Mucosa of gallbladder (tissue), 1 donor: ENCODE measurements at places on chromosomes 1 and 21.

- DNase-seq = no peak
Measured at GRCh38 chr1:240031414-240031813, 60.3 kb upstream of the FMN2 start.

DNA sequence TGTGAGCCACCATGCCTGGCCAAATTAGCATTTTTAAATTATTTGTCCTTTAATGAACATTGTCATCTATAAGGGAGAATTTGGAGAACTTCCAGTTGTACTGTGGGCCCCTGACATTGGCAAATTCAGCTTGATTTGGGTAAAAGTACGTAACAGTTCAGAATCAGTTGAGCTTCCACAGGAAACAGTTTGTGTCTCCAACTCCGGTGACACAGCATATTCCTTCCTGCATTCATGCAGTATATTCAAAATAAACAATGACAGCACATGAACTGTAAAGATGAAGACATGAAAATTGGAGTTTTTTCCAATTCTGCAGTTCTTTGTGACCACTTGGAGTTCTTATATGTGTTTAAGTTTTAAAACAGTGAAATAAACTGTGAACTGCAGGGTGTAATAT, 28.2 kb downstream of the RNF220 start:
- no peak for DNase-seq

DNA sequence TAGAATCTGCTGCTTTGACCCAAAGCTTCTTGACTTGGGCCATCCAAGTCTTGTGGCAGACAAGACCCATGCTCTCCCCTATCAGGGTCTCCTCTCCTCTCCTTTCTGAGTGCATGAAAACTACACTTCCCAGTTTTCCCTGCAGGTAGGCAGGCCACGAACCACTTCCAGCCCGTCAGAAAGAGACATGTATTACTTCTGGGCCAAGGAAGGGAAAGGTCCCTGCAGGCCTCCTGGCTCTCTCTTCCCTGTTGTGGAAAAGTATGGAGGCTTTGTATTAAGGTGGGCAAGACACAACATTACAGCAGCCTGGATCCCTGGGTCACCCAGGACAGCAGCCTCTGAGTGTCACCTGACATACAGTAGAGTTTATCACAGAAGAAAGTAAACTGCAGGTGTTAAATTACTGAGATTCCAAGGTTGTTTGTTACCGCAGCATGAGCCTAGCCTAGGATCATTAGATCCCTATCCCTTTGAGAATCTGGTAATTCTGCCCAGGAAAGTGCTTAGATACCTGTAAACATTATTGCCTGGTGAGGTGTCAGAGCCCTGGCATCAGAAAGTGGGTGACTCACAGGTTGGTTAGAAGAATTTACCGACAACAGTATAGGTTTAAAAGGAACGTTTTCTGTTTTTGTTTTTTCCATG, 717.3 kb downstream of the MATN1 start:
- no peak for DNase-seq

GRCh38 chr1:243723050-243723449, 127.0 kb downstream of the AKT3 start:
- DNase-seq = no peak

DNA sequence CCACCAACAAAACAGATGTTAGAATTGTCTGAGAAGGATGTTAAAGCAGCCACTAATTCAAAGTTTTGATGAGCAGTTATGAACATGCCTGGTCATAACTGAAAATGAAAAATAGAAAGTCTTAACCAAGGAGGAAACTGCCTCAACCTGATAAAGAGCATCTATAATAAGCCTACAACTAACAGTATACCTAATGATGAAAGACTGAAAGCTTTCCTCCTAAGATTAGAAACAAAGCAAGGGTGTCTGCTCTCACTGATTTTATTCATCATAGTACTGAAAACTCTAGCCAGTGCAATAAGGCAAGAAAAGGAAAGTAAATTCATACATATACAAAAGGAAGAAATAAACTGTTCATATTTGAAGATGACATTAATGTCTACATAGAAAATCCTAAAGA, 82.0 kb downstream of the KCNK1 start:
- DNase-seq = no peak

DNA sequence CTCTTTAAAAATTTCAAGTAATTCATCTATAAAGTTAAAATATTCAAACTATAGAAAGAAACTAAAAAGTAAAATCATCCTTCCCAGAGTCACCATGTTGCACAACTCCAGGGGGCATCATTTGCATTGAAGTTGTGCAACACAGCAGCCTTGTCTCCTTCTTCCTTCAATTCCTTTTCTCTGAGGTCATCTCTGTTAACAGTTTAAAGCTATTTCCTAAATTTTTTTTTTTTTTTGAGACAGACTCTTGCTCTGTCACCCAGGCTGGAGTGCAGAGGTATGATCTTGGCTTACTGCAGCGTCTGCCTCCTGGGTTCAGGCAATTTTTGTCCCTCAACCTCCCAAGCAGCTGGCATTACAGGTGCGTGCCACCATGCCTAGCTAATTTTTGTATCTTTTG, 7.1 kb downstream of the RHBG start:
- no peak for DNase-seq

DNA sequence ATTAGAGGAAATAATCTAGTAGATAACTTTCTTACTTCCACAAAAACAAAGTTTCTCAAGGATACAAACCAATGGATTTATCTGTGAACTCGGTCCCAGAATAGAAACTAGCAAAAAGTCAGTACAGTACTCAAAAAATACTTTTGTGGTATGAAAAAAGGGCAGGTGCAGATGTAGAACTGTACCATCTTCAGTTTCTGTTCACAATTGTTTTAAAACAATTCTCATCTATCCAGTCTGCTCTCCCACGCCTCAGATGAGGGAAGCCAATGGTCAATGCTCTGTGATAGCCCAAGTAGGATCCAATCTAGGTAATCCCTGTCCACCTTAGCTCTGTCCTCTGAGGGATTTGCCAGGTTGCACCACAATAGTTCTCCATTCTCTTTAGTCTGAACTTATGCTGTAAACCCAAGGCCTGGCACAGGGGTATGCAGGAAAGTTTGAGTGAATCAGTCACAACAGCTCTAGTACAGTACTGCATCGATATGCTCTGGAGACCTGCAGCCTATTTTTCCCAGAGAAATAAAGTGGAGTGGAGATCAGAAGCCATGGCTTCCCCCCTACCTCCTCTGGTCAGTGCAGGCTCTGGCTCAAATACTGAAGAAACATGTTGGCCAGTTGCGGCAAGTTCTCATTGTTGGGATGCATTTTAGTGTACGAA, 1.4 kb downstream of the KTI12 start:
- no peak for DNase-seq

- DNase-seq = no peak
Measured at GRCh38 chr1:9294910-9295636, 2.4 kb downstream of the SPSB1 start.

- no peak for DNase-seq
Measured at GRCh38 chr1:201221201-201221846, 30.7 kb downstream of the IGFN1 start.

DNA sequence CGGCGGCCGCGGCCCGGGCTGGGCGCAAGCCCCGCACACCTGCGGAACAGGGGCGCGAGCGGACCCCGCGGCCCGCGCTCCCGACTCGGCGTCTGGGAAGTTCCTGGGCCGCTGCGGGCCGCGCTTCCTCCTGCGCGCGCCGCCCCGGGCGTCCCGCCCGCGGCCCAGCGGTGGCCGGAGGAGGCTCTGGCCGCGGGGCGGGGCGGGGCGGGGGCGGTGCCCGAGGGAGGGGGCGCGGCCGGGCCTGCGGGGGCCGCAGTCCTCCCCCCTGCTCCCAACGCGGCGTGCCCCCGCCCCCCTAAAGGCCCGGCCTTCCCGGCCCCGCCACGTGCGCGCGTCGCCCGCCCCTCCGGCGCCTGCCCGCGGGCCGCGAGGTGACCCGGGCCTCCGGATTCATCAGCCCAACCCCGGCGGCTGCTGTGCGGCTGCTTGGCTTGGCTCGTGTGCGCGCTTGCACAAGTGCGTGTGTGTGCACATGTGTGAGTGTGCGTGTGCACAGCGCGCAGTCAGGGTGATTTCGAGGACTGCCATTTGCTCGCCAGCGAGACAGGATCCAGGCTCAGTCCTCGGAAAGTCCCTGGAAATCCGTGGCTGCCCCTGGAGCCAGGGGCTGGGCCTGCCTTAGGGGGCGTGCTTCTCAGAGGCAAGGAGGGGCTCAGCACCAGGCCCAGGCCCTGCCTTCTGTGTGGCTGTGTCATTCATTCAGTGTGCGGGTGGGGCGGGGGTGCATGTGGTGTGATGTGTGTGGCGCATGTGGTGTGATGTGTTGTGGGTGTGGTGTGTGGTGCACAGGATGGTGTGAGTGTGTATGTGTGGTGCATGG, at the start of gene C2CD2:
C2CD2 (minus strand) TSS at position 188 of the 823 bp plus-strand sequence. CDS start 370 bp downstream, outside the sequence.
- peak; percentile 37 for DNase-seq

DNA sequence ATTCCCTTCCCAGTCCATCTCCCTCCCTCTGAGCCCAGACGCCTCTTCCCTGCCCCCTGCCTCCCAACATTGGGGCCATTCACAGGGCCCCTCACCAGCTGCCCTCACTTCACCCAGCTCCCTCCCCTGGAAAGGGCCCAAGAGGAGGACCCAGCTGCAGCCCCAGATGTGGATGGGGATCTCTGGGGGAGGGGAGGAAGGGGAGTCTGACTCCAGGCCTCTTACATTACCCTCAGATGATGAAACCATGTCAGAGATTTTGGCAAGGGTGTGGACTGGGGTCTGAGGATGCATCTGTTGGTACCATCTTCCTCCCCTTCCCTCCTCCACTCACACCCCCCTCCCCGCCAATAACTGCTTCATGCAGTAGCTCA, 1.1 kb upstream of the KIF21B start:
- DNase-seq = no peak

DNA sequence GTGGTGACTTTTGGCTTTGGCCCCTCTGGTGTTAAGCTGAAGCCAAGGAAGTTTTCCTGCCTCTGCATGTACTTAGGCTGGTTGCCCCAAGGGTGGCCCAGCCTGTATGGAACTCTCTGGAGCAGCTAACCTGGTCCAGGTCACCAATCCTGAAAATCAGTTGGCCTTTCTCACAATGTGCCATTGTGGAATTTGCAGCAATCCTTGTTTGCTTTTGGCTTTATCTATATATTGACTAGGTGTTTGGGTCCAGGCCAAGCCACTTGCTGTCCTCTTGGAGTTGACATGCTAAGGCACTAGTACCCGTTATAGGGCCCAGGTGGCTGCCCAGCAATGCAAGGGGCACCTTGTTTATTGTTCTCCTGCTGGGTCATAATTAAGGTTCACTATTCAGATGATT, 124.6 kb downstream of the CAMTA1 start:
- DNase-seq = peak; percentile 51

- peak; percentile 8 for DNase-seq
Measured at GRCh38 chr1:7418442-7419080, 352.5 kb upstream of the VAMP3 start.

- no peak for DNase-seq
Measured at GRCh38 chr1:8009043-8010002, 16.8 kb downstream of the ERRFI1 start.

DNA sequence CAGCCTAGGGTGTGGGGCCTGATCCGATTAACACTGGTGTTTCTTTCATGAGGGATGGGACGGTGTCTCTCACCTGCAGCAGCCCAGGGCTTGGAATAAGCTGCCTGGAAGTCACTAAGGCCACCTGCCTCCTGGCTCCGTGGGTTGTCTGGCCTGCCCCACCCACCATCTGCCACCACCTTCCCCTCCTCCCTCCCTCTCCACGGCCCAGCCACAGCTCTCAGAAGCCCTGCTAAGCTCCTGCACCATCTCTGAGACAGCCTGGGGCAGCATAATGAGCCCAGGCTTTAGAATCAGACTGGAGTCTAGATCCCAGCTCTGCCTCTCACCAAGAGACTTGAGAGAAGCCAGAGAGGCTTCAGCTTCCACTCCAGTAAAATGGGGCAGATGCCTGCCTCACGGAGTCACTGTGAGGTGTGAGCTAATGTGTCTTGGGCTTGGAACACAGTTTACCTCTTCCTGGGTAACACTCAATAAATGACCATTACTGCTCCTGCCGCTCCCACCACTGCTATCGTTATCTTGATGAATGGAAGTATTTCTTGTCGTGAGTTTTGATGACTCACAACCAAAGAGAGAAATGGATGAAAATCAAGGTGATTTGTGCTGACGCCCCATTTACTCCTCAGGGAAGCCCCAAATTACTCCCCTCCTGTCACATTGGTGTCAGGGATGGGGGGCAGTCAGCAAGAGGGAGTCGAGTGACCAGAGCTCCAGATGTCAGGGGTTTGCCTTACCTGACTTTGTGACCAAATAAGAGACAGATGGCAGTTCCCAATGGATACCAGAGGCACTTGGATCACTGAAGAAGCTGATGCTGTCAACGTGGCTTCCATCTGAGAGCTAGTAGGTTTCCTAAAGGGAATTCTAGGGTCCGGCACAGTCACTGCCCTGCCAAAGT, 23.5 kb upstream of the C1QA start:
- DNase-seq = no peak

DNA sequence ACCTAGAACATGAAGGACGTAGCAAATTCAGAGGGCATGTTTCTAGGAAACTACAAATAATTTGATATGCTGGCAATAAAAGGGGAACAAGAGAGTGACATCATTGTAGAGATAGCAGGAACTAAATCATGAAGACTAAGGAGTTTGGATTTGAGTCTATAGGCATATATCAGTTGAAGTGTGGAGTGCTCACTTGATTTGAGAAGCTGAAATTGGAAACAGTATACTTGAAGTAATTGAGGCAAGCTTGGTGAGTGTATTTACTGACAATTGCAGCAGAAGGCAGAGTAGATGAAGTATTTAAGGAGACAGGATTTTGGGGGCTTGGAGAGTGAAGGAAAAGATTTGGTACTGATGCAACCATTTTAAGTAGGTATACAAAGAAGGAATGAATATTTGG, 6.4 kb upstream of the TMCO2 start:
- DNase-seq = no peak

GRCh38 chr1:198564716-198565115, 24.2 kb upstream of the ATP6V1G3 start:
- no peak for DNase-seq

- DNase-seq = no peak
Measured at GRCh38 chr1:8090241-8090702, 64.2 kb upstream of the ERRFI1 start.

DNA sequence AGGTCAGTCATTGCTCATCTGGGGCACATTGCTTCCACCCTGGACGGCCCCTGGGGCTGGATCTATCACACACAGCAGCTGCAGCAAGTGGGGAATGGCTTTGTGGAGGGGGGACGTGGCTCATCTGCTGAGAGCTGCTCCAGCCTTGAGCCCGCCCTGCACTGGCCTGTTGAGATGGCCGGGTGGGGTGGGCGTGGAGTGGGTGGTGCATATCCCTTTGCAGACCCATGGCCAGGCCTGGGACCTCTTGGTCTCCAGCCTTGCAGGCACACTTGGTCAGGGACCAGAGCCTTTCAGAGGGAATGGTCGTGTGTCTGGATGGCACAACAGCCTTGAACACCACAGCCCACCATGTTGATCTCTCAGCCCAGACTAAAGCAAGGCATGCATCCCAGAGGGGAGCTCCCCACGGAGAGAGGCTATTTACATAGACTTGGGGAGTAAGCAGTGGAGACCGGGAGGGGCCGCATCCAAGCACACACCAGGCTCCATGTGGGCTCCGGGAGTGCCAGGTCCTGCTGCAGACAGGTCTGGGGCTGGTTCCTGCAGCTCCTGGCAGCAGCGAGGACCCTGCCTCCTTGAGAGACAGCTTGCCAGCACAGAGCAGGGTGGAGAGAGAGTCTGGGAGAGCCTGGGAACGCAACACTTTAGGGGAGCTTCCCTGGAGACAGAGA, 52.8 kb upstream of the SELENON start:
- DNase-seq = no peak
